ENCODE measurements at places on chromosomes 3 and 15.

GRCh38 chr15:57509965-57510364 lies 81.7 kb upstream of the MYZAP start:
- DNase-seq, result no peak

GRCh38 chr15:51589881-51590568 lies 32.5 kb downstream of the DMXL2 start:
- DNase-seq, result no peak

- DNase-seq, result no peak
Observed at GRCh38 chr3:8848696-8849131, 79.3 kb upstream of the OXTR start.

DNA sequence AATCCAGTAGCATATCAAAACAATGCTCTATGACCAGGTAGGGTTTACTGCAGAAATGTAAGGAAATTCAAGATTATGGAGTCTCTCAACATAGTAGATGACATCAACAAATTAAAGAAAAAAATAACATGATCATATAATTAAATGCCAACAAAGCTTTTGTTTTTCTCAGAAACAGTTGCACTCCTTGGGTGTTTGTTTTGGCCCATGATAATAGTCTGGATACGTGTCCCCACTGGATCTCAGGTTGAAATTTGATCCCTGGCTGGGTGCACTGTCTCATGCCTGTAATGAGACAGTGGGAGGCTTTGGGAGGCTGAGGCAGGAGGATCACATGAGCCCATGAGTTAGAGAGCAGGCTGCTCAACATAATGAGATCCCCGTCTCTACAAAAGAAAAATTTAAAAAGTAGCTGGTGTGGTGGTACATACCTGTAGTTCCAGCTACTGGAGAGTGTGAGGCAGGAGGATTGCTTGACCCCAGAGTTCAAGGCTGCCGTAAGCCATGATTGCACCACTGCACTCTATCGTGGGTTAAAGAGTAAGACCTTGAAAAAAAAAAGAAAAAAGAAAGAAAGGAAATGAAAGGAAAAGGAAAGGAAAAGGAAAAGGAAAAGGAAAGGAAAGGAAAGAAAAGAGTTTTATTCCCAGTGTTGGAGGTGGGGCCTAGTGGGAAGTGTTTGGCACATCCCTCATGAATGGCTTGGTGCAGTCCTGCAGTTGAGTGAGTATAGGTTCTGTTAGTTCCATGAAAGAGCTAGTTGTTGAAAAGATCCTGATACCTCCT lies 53.3 kb upstream of the FOXB1 start:
- no peak for DNase-seq

Data from T-helper 2 cell (primary cell).